ENCODE measurements at places on chromosomes 11 and 22. TPM values are rescaled to one million over a fixed set of nuclear protein-coding genes. Genes with fewer than 3 reads are reported as not detected.

The CALCB gene
- 3.2 TPM for total RNA-seq

The IL18 gene
- 0.82 TPM for total RNA-seq

The CATSPERZ gene
- total RNA-seq = 2.0 TPM

The VSIG10L2 gene
- total RNA-seq = not detected

The OR52E8 gene
- not detected for total RNA-seq

The CBY1 gene
- 28.3 TPM for total RNA-seq

The IGLL1 gene
- not detected for total RNA-seq

The LGALS12 gene
- 1.4 TPM for total RNA-seq

The FAM168A gene
- total RNA-seq = 25.9 TPM

The PDGFB gene
- total RNA-seq = 9.2 TPM

The GLYAT gene
- total RNA-seq = 0.32 TPM

The RHOG gene
- 28.8 TPM for total RNA-seq

The ADAMTS15 gene
- total RNA-seq = 3.7 TPM

Data from WTC11 (cell line).